ENCODE measurements at places on chromosomes 5 and 9.

DNA sequence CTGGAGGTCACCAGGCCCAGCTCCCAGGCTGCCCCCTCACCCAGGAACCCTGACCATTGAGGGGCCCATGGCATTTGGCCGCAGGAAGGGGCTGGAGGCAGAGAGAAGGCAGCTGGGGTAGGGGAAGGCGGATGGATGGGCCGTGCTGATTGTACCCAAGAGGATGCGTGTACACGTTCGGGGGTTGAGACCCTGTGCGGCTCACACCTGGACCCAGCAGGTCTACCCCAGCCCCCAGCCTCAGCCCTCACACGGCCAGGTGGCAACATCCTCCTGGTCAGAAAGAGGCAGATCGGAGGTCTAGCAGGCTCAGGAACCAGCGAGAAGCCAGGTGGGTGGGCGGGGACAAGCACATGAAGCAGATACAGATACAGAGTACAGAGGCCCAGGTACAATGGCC, 33.7 kb downstream of the NACC2 start:
- DNase-seq: peak; percentile 6

DNA sequence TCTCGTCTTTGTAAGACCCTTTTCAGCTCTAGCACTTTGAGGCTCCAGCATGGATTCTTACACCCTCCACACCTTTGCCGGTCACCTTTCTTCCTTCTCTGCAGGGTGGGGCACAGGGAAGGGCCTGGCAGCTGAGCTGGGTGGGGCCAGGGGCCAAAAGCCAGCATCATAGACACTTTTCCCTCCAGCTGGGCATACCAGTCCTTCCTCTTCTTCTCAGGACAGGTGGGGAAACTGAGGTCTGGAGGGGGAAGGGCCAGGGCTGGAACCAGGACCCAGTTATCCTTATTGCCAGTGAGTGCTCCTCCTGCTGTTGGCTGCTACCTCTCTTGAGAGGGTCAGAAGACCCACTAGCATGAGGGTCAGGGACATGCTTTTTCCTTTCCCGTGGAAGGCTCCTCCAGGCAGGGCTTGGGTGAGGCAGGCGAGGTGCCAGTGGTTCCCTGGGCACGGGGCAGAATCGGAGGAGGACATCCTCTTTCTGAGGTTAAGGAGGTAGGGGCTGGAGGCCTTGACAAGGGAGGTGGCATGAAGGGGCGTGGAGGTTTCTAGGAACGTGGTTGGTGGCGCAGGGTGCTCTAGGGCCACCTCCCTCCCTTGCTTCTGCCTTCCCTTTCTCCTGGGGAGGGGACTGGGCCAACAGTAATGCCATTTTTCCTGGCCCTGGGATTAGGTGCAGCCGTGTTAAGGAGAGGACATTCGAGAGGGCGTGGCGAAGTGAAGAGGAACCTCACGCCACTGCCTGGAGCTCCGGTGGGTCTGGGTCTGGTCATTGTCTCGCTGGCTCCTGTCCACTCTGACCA, at the start of gene NDST1:
TSS of gene NDST1 (plus strand) at position 658 of the 803 bp plus-strand sequence. CDS start 13,124 bp downstream, outside the sequence.
- DNase-seq: no peak

GRCh38 chr5:53882676-53883031, 322.2 kb downstream of the NDUFS4 start:
- no peak for DNase-seq

DNA sequence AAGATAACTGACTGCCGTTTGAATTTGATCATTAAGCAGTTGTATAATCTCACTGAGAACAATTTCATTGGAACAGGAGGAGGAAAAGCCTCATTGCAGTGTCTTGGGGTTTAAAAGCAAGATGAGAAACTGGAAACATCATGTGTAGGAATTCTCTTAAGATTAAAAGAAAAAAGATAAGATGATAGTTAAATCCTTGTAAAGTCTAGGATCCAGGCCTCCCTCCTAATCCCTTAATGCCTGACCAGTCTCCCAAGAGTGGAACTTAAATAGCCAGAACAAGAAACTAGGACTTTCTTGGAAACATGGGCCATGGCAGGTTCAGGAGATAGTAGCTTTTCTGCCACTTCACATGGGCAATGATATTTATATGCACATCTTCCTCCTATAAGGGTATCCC, 37.0 kb upstream of the LRRC19 start:
- no peak for DNase-seq

DNA sequence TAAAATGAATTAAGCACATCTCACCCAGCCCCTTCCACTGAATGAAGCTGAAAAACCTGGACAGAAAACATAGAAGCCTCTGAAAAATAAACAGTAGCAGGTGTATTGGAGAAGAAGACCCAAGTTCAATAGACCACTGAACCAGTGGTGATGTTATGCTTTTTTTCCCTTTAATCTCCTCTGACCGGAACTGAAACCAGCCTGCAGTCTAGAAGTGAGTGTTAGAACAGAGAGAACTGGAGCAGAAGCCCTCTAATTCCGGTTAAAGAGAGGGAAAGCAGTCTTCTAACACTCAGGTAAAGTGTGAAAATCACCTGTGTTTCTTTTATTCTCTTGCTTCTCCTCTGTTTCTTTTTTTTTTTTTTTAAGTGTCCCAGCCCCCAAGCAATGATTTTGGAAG, 83.5 kb upstream of the CCL21 start:
- no peak for DNase-seq

DNA sequence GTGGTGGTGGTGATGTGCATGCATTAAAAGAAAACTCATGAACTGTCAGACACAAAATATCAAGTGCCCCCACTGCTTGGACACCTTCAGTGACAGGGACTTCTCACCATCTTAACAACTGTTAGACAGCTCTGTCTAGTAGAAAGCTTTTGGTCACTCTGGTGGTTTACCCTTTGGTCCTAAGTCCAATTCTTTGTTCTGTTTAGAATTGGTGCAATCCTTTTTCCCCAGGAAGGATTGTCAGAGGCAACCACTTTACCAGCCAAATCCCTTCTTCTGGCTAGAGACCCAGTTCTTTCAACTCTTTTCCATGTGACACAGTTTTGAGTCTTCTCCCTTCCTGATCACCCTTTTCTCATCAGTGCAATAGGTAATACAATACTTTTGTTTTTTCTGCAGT, 140.2 kb downstream of the SEC61B start:
- DNase-seq: no peak

- DNase-seq: no peak
These were observed 11.0 kb downstream of the CDH10 start for GRCh38 chr5:24633715-24634325.

- DNase-seq: peak; percentile 72
These were observed 33.7 kb downstream of the LHX2 start for GRCh38 chr9:124045076-124045829.

DNA sequence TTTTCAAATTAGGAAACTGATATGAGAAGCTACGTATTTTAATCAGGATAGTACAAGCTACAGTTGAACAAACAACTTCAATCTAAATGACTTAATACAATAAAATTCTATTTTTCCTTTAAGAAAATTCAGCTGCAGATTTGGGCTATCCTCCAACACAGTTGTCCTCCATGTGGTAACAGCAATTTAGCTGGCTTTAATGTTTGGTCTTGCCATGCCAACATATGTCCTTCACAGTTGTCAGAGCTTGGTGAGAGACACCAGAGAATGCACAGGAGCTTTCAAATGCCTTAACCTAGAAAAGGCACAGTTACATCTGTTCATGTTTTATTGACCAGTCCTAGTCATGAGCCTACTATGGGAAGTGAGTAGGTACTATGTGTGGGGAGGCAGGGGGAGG, 10.8 kb downstream of the FAM174A start:
- DNase-seq: no peak

GRCh38 chr9:3721096-3721495, 195.3 kb upstream of the RFX3 start:
- no peak for DNase-seq
